ENCODE measurements at places on chromosomes 6 and 20. TPM values are rescaled to one million over a fixed set of nuclear protein-coding genes. Genes with fewer than 3 reads are reported as not detected.

DNA sequence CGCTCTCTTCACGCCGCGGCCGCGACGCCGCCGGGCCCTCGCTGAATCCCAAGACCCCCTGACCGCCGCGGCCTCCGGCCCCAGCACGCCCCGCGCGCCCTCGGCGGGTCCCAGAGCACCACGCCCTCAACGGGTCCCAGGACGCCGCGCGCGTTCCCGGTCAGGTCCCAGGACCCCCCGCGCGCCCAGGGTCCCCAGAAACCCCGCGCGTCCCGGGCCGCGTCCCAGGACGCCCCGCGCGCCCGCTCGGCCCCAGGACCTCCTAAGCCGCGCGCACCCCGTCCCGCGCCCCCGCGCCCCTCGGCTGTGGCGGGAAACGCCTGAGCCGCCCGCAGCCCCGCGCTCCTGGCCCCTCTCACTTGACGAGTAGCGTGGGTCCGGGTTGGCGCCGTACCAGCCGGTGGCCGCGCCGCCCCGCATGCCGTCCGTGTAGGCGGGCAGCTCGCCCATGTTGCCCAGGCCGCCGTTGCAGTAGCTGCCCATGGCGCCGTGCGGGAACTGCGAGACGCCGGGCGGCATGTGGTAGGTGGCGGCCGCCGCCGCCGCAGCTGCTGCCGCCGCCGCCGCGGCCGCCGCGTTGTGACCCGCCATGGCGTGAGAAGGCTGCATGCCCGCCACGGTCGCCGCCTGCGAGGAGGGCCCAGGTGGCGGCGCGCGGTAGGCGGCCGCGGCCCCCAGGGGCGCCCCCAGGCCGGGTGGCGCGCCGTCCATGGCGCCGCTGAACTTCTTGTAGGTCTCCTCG, 556 bp downstream of the NKX2-4 start:
- no peak for DNase-seq

- DNase-seq = no peak
Measured at GRCh38 chr20:59006864-59007664, at the start of gene CTSZ. TSS of gene CTSZ (minus strand) at chr20:59007254. CDS start at chr20:59007128, 126 bp downstream.

DNA sequence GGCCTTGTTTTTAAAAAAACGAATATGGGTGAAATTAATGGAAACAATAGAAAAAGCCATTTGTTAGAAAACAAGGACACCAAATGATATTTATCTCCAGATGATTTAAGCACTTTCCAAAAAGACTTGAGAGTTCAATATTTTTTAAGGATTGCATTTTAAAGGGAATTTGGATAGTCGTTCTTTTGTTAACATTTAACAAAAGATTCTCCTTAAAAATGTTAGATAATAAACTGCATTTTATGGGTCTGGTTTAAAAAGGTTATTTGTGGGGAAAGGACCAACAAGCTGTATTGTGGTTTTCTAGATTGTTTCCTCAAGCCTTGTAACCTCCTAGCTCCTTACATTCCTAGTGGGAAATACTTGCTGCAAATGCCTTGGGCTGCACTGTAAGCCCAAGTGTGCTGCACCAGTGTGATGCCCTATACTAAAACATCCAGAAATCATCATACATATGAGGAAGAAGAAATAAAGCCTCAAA, 1.5 kb upstream of the PHIP start:
- no peak for DNase-seq

GRCh38 chr6:6614096-6614982, 25.8 kb downstream of the LY86 start:
- DNase-seq = no peak

Gene RNF144B
- 6.3 TPM for total RNA-seq

GRCh38 chr6:107419733-107420132, 39.6 kb downstream of the PDSS2 start:
- no peak for DNase-seq

Gene PNLDC1
- total RNA-seq = not detected

DNA sequence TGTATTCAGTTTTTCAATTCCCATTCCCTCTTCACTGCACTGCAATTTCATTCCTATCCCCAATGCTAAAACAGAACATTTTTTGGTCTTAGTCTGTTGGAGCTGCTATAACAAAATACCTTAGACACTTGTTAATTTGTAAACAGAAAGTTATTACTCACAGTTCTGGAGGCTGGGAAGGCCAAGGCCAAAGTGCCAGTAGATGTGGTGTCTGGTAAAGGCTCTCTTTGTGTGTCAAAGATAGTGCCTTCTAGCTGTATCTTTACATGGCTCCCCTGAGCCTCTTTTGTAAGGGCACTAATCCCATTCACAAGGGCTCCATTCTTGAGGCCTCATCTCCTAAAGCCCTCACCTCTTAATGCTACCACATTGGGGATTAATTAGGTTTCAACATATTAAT, 40.0 kb downstream of the PHIP start:
- no peak for DNase-seq

DNA sequence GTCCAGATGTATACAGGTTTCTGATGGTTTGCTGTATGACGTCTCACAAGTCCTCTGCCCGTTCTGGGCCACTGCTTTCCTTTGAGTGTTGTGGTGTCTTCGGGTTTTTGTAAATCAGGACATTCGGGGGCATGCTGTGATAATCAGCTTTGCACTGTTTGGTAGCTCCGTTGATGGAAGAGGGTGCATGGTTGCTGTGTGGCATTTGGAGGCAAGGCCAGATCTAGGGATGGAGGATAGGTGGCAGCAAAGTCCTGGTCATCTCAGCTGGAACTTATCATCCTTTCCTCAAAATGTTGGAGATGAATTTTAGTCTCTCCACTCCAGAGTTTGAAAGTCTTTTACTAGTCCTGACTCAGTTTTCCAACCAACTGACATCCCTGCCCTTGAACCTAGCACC, 91.0 kb downstream of the SCP2D1 start:
- no peak for DNase-seq

- no peak for DNase-seq
Measured at GRCh38 chr20:21713901-21714296, 8.4 kb downstream of the PAX1 start.

Gene GNAS-AS1
- 0.35 TPM for total RNA-seq

Gene ALDH5A1
- 1.9 TPM for total RNA-seq

GRCh38 chr6:146550911-146551310, 7.3 kb downstream of the RAB32 start:
- DNase-seq = no peak

DNA sequence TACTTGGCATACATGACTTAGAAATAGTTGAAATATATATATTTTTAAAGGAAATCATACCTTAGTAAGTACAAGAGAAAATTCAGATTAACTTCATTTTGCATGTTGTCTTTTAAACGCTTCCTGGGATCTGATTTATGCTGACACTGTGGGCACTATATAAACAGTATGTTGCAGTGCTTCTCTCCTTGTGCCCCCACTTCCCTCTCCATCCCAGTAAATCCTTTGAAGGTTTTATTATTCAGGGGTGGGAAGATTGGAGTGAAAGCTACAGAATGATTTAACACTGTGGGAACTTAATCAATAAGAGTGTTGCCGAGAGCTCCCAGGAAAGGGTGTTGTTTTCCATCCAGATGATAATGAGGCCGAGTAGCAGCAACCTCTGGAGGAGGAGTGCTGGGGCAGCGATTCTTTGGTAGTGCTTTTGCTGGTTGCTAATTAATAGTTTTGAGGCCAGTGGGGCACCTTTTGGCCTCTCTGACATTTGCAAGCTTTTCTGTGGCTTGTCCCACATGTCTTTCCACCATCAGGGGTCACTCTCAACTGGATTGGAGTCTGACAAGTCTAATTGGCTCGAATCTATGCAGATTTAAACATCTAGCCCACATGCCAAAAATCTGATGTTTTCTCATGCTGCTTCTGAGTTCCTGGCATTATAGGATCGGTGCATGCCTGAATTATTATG, 183.0 kb upstream of the MMS22L start:
- DNase-seq = no peak

DNA sequence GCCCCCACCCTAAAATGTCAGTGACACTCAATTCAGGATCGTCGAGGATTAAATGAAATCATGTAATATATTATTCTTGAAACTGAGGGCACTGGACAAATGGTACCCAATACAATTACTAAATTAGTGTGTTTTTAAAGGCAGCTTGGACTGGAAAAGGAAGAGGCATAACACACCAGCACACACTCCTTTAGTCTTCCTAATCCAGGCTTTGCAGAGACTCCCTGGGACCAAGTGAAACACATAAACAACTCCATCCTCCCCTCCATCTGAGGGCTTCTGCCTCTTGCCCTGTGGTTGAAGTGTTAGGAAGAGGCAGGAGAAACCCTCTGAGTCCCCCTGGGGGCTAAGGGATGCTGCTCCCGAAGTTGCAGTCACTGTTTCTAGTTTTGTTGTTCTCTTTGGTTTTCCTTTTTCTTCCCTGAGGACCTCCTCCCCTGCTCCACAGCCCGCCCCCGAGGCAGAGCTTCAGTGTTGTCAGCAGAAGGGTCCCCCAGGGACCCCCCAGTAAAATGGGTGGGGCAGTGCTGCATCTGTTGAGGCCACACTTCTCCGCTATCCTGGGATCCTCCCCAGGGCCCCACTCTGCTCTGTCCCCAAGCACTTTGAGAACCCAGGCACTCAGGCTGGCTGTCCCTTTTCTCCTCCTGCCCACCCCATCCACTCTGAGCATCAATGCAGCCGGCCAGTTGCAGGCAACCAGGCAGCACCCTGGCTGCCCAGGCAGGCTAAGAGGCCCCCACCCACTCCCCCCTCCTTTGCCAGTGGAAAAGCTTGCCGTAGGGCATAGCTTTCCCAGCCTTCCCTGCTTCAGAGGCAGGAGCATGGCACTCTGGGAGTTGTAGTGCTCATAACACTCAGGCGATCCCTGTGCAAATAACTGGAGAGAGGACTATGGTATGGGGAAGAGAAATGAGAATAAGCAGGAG, 5.9 kb downstream of the TMEM63B start:
- no peak for DNase-seq

GRCh38 chr6:79574630-79575225, 37.5 kb upstream of the LCA5 start:
- no peak for DNase-seq

DNA sequence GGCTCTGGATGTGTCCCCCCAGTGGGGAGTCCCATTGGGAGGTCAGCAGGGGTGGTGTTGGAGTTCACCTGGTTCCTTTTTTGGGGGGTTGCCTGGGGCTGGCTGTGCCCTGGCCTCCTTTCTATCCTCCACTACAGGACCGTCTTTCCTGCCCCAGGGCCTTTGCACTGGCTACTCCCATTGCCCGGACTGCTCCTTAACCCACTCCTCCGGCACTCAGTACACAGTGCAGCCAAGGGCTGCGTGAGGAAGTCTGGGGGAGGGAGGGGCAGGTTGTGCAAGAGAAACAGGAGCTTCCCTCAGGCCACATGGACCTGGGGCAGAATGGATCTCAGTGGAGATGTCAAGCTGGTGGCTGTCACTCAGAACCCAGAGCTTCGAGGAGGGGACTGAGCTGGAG, 429.3 kb upstream of the SULF2 start:
- no peak for DNase-seq

- DNase-seq = peak; percentile 72
Measured at GRCh38 chr20:47315339-47316056, 41.0 kb downstream of the ZMYND8 start.

- DNase-seq = no peak
Measured at GRCh38 chr20:15814360-15814759, 758.9 kb downstream of the KIF16B start.

Gene MEI4
- total RNA-seq = 0.06 TPM

DNA sequence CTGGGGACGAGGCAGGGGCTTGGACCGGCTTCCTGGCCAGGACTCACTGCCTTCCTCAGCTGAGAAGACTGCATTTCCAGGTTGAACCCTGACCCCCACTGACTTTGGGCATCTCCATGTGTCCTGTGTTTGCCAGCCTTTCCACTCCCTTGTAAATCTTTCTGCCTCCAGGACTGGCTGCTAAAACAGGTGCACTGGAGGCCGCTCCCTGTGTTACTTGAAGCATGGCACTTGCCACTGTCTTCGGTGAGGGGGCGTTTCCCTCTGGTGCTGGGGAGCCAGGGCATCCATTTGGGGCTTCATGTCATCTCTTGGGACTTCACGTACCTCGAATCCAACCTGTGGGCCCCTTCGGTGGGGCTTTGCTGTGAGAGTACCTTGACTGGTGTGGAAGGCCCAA, 6.7 kb upstream of the RBM38 start:
- no peak for DNase-seq

Gene OR2H2
- total RNA-seq = not detected

DNA sequence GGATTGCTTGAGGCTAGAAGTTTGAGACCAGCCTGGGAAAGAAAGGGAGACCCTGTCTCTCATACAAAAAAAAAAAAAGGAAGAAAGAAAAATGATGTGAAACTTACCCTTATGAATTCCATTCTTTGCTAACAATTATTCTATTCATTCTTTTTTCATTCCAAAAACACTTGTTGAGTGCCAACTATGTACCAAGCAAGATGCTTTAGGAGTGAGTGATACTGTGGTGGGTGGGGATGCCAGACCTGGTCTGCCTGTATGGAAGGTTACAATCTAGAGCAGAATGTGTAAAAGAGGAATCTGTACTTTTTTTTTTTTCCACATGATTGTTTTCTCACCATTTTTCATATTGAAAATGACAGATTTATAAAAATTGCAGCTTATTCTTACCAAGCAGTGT, 73.8 kb upstream of the TULP1 start:
- DNase-seq = no peak

- DNase-seq = no peak
Measured at GRCh38 chr20:54004445-54004844, 65.9 kb downstream of the BCAS1 start.

Gene SUPT3H
- 21.8 TPM for total RNA-seq

DNA sequence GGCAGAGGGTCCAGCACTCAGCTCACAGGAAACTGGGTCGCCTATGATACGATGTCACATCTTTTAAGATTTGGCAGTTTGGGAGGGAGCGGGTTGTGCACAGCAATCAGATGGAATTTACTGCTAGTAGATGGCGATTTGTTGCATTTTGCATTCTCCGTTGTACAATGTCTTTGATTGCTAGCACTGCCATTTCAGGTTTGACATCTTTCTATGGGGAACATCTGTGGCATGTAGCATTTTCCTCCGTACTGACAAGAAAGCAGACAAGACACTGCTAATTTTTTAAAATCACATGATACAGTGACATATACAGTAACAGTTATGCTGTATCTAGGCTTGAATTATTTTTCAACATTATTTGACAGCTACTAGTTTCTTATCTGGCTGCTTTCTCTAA, 119.7 kb upstream of the PCSK2 start:
- no peak for DNase-seq
